ENCODE measurements at places on chromosomes 11 and 22.
A peak's percentile ranks its signal among the peaks of the same experiment; 100 is the strongest.

DNA sequence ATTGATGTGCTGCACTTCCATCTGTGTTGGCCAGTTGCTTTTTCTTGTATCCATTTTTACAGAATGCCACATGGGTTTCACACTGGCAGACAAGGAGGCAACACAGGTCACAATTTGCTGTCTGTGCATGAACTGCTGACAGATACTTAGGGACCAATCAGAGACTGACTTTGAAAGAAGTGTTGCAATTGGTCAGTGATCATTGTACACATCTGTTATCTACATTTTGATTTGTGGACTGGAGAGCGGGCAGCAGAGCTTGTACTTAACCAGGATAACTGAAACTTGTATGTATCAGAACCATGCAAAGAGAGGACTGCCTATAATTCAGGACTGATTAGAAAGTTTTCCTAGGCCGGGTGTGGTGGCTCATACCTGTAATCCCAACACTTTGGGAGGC lies 21.8 kb downstream of the PRR5 start:
- DNase-seq = peak; percentile 59

GRCh38 chr22:21861851-21862250 lies 5.6 kb downstream of the MAPK1 start:
- DNase-seq = peak; percentile 61

- DNase-seq = no peak
These were observed 375.3 kb downstream of the DYNC2H1 start for GRCh38 chr11:103484545-103484944.

DNA sequence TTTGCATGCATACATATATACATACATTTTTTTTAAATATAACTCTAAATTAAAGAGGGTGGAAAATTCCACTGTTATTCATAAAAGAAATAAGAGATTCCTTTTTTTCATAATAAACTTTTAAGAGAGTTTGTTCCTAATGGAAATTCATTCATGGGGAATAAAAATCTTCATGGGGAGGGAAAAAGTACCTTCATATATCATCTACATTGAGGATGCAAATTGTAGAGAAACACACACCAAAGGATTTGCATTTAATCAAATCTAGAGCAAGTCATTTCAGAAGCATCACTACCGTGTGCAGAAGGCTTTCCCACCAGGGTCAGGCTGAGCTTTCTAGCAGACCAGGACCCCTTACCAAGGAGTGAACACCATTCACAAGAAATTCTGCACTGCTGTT lies at the start of gene POU2AF2:
POU2AF2 (plus strand) TSS at position 301 of the 400 bp plus-strand sequence. CDS start 129 bp downstream, outside the sequence.
- no peak for DNase-seq

DNA sequence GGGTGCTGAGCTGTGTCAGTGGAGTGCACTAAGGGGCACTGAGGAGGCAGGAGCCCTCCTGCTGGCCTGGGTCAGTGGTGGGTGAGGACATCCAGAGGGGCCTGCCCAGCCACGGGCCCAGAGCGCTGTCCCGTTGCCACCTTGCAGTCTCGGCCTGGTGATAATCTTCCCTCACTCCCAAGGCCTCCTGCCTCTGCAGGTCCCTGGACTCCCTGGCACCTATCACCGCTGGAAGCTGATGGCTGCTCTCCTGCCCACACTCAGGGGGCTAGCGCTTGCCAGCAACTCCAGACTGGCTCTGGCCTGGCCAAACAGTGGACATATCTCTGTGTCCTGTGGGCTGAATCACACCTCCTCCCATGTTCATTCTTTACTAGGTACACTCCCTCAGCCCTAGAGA lies 86.5 kb upstream of the PITPNB start:
- DNase-seq = no peak

DNA sequence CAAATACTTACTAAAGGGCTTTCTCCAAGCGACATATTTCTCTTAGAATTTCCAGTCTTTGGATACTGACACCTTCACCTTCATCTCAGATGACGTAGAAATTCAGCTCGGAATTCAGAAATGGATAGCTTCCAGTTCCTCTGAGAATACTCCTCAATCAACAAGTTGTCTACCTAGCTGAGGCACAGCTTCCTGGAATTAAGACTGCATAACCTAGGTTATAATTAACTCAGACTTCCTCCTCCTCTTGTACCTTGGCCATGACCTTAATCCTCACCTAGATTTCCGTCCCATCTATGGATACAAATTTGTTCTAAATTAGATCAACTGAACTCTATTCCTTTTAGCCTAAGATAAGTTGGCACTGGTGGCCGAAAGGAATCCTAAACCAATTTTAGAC lies 17.4 kb downstream of the ATP5MG start:
- no peak for DNase-seq

All from MV-4-11 (cell line).